ENCODE measurements at places on chromosomes 1 and 21.

GRCh38 chr1:150881331-150882070 is 5.1 kb upstream of the ARNT start:
- no peak for DNase-seq

GRCh38 chr1:160720356-160721085 is 8.9 kb upstream of the CD48 start:
- no peak for DNase-seq

GRCh38 chr1:115158181-115158580 is 68.9 kb upstream of the TSPAN2 start:
- DNase-seq, result no peak

DNA sequence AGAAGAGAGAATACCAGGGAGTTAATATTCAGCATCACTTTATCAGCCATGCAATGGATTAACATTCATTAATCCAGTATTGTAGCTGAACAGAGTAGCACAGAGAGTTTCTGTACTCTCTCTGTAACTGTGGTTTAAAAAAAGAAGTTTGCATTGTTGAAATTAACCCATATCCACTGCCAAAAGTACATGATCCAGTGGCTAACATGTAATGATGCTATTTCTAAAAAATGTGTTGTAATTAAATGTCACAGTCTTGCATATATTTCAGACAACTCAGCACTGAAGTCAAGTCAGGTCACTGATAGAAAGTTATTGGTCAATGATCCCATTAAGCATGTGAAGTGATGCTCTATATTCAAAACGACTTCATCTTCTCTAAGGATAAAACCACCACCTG is 141.3 kb downstream of the NRIP1 start:
- no peak for DNase-seq

- DNase-seq, result no peak
Measured at GRCh38 chr1:63918418-63918945, 144.7 kb downstream of the ROR1 start.

GRCh38 chr1:51621161-51621560 is 4.3 kb downstream of the OSBPL9 start:
- DNase-seq, result no peak

DNA sequence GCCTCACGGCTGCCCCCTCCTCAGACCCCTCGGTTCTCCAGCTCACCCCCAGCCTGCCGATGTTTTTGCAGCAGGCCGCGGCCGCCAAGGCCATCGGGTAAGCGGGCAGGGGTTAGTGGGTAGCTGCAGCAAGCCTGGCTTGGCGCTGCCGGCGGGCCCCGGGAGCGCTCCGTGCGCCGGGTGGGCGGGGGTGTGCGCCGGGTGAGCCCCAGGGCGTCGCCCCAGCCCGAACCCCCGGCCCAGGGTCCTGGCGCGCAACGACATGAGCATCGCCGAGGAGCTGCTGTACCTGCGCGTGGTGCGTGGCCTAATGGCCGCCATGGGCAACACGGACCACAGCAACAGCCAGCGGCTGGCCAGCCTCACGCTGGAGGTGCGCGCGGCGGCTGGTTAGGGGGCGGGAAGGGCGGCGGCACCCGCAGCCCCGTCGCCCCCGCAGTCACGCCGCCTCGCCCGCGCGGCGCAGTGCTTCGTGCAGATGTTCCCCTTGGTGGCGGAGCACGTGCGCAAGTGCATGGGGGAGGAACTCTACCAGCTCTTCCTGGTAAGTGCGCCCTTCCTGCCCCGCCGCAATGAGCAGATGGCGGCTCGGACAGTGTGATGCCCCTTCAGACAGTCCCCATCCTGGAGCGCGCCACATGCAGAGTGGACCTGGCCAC is 6.5 kb downstream of the RNU5D-1 start:
- DNase-seq, result no peak

DNA sequence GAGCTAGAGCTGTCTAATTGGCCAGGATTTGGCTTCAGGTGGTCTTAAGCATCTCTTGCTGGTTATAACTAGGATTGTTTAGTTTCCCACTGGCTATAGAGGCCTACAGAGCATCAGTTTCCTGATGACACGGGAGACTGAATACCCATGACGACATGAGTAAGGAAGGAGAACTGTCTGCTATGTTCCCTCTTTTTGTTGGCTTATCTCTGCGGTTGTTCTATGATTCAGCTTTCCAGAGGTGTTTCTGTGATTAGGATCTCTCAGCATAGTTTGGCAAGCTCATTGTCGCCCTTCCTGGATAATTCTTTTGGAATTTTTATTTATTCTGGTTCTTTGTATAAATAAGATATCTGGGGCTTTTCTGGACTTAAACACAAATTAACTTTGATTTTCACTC is 163.4 kb downstream of the OLFM3 start:
- DNase-seq, result no peak

DNA sequence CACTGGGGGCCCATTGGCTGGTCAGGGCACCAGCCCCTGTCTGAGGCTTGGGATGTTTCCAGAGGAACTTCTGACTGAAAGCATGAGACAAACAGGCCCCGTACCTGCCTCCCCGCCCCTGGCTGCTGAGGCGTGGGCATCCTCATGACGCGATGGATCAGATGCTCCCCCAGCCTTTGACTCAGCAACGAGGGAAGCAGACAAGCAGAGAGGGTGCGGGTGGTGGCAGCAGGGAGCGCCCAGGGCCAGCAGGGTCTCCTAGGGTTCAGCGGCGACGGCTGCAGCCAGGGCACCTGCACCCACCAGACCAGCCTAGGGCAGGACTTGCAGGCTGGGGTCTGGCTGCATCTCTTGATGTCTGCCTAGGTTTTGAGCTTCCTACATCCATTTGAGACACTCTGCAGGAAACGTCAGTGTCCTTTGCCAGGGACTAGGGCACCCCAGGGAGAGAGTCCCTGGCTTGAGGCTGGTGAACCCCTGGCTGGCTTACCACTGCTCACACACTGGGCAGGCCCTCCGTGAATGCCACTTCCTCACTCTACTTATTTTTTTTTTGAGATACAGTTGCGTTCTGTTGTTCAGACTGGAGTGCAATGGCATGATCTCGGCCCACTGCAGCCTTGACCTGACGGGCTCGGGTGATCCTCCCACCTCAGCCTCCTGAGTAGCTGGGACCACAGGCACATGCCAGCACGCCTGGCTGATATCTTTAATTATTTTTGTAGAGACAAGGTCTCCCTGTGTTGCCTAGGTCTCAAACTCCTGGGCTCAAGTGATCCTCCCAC is 63.3 kb downstream of the DHRS3 start:
- no peak for DNase-seq

- DNase-seq, result no peak
Measured at GRCh38 chr21:39111931-39112550, 71.2 kb downstream of the PSMG1 start.

DNA sequence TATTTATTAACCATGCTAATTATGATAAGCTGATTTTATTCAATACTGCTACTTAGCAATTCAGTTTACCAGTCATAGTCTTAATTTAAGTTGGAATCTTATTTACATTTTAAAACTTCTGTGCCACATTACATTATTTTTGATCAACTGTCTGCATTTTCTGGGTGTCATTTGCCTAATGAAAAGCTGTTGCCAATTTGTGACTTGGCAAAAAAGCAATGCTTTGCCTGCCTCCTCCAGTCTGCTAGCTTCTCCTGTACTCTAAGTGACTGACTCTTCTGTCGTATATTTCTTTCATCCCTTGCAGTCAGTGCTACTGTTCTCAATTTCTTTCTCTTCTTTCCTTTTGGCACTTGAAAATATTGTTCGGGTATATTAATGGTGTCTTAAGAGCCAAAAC is 5.6 kb upstream of the IVNS1ABP start:
- DNase-seq, result no peak

GRCh38 chr1:191907121-191907520 is 251.1 kb upstream of the RGS18 start:
- no peak for DNase-seq

GRCh38 chr1:226938903-226939437 is 1.1 kb upstream of the COQ8A start:
- no peak for DNase-seq

DNA sequence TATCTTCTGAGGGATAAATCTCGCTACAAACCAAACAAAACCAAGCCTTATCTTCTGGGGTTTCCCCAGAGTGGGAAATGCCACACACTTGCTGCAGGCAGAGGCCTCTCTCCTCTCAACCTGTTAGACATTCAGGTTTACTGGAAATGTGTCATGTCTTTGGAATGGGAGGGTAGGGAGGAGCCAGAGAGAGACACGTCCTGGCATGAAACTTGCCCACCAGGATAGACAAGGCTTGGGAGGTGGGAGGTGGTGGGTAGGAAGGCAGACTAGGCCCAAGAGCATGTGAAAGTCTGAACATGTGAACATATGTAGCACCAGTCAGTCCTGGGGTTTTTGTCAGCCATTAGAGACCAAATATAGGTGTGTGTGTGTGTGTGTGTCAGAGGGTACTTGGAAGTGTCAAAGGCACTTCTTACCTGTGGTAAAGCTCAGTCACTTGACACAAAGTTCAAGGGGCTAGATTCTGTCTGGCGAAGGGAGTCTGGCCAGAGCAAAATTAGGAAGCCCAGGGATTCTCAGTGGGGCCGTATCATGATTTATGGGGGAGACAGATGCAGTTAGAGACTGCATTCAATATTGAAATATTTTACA is 32.4 kb upstream of the PIGC start:
- no peak for DNase-seq

DNA sequence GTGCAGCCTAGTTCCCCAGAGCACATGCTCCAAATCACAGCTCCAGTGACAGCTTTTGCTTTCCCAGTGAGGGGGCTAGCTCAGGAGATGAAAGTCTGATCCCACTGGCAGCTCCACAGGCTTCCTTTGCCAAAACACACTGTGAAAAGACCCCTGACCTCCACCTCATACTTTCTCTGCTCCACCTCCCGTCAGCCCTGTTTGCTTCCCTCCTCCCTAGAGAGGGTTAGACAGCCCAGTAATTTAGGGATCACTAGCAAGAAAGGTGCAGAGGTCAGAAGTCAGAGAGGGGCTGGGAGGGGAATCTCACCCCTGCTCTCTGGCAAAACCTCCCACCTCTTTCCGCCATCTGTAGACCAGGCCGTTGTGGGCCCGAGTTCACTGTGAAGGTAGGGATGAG is 62.8 kb downstream of the PLXNA2 start:
- DNase-seq, result no peak

DNA sequence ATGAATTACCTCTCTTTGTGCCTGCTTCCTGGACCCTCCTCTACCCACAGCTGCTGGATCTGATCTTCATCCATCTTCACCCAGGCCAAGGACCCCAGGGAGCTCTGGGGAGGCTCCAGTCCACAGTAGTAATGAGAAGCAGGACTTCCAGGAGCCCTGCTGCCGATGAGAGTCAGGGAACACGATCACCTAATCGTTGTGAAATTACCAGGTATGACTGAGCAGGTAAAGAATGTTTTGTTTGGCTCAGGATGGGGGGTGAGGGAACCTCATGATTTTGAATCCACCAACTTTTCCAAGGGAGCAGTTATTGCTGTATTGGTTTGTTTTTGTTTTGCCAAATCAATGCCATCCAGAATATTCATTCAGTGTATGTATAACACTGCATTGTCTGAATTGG is 454.0 kb downstream of the PLPP3 start:
- no peak for DNase-seq
